ENCODE measurements at places on chromosomes 11 and 22.

GRCh38 chr11:13314676-13315394 lies 37.2 kb downstream of the BMAL1 start:
- no peak for DNase-seq

- no peak for DNase-seq
These were observed 49.4 kb downstream of the FLRT1 start for GRCh38 chr11:64084951-64085710.

- no peak for DNase-seq
These were observed 19.3 kb downstream of the GTSE1 start for GRCh38 chr22:46315976-46316375.

GRCh38 chr11:118086913-118087768 lies at the start of gene SMIM35:
Gene SMIM35, minus strand, starts transcription at chr11:118086963. Its CDS starts 206 bp downstream, at chr11:118086757.
- no peak for DNase-seq

Measured in thymus (tissue), 14 donors.